ENCODE measurements at places on chromosomes 1 and 21. TPM values are rescaled to one million over a fixed set of nuclear protein-coding genes. Genes with fewer than 3 reads are reported as not detected.

The F3 gene
- total RNA-seq = 24.0 TPM

The C8A gene
- total RNA-seq = not detected

The SLAMF7 gene
- not detected for total RNA-seq

The HLX gene
- total RNA-seq = 4.1 TPM

The USP25 gene
- total RNA-seq = 37.3 TPM

The ALDH9A1 gene
- total RNA-seq = 97.2 TPM

The LRIG2 gene
- total RNA-seq = 17.5 TPM

The MCOLN3 gene
- 2.3 TPM for total RNA-seq

The TAS1R3 gene
- total RNA-seq = 0.09 TPM

The UROD gene
- total RNA-seq = 114 TPM

The RGS4 gene
- total RNA-seq = 255 TPM

The PEAR1 gene
- total RNA-seq = 10.8 TPM

The SLC30A10 gene
- total RNA-seq = not detected

The HPCA gene
- not detected for total RNA-seq

The NBPF11 gene
- 4.2 TPM for total RNA-seq

The CELA2B gene
- total RNA-seq = not detected

The GPR52 gene
- 2.9 TPM for total RNA-seq

The CYP2J2 gene
- 0.09 TPM for total RNA-seq

The SLC35F3 gene
- not detected for total RNA-seq

The SLC9C2 gene
- not detected for total RNA-seq
